Stromal cell of bone marrow (primary cell): ENCODE measurements at places on chromosomes 12 and 14.

GRCh38 chr12:123243671-123244262 lies 10.5 kb downstream of the MTRFR start:
- DNase-seq = no peak

DNA sequence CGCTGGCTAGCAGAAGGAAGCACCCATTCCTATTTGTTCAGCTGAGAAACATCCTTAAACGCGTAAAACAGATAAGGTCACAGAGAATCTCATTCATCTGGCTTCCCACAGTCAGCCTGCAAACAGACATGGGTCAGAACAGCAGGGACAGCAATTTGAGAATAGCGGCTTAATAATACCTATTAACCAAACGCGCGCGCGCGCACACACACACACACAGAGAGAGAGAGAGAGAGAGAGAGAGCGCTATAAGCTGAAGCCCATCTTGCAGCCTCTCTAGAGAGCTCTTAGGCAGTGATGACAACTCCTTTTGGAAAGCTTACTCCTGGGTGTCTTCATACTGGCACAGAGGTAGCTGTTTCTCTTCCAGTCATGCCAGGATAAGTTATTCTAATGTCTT lies 26.4 kb downstream of the TMEM132D start:
- DNase-seq = no peak

DNA sequence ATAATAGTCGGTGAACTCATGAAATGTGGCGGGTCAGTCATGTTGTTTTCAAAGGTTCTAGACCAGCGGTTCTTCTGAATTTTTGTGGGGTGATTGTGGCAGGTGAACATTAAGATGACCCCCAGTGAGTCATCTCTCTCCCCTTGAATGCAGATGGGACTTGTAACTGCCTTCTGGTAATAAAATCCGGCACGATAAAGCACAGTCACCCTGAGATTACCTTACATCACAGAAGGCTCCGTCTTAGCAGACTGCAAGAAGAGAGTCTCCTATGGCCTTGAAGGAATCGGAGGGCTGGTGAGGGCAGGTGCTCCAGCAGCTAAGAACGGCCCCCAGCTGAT lies 189.6 kb downstream of the FOXN3 start:
- no peak for DNase-seq

- DNase-seq = peak; percentile 3
Observed at GRCh38 chr14:21136024-21136423, 19.8 kb downstream of the OR5AU1 start.

GRCh38 chr14:63200767-63201166 lies 3.5 kb upstream of the RHOJ start:
- DNase-seq = no peak

GRCh38 chr12:101963697-101964096 lies 86.3 kb downstream of the DRAM1 start:
- DNase-seq = no peak

DNA sequence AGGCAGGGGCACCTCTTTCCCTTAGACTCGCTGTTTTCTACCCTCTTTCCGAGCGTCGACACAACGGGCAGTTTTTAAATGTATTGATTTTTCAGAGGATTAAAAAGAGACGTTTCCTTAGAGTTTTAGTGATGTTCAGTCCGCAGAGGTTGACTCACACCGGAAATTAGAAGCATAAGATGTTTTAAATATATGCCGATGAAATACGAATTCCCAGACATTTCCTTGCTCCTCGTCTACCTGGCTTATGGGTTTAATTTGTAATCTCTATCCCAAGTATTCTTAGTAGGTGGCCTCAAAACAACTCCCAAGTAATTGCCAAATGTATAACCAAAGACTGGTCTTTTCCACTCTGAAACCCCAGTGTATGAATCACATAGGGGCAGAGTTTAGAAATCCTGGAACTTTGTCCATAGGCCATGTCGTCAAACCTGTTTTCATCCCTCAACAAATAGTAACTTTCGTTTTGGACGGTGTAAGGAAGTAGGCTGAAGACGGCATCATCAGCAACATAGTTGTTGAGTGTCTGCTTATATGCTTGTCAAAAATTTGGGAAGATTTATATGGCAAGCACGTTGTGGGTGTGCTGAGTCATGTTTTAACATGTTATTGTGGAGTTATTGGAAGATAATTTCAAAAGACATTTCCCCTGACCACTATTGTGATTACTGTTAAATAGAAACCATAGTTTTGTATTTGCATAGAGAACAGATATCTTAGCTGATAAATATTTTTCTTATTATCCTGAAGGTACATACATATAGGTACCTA lies 824 bp downstream of the TBK1 start:
- peak; percentile 85 for DNase-seq

DNA sequence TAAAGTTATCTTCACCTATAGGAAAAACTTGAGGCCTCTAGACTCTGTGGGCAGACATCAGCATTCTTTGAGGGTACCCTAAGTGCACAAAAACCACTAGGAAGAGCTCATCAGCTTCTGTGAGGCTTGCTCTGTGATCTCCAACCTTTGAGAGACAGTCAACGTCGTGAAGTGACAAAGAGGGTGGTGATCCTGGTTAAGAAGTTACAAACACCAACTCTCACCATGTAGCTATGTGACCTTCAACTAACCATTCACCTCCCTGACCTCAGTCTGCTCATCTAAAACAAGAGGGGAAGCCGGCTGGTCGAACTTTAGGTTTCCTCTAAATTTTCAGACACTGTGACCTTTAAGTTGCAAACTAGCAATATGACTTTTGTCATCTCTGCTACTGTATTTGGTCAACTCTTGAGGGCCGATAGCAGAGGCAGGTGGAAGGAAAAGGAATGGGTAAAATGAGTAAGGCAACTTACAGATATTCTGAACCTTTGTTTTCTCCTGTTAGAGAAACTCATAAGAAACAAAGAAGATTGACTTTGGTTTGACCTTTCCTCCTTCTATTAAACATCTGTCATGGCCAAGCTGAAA lies 103.2 kb upstream of the PARP11 start:
- no peak for DNase-seq

GRCh38 chr14:70489579-70490200 lies 37.7 kb downstream of the ADAM21 start:
- no peak for DNase-seq

DNA sequence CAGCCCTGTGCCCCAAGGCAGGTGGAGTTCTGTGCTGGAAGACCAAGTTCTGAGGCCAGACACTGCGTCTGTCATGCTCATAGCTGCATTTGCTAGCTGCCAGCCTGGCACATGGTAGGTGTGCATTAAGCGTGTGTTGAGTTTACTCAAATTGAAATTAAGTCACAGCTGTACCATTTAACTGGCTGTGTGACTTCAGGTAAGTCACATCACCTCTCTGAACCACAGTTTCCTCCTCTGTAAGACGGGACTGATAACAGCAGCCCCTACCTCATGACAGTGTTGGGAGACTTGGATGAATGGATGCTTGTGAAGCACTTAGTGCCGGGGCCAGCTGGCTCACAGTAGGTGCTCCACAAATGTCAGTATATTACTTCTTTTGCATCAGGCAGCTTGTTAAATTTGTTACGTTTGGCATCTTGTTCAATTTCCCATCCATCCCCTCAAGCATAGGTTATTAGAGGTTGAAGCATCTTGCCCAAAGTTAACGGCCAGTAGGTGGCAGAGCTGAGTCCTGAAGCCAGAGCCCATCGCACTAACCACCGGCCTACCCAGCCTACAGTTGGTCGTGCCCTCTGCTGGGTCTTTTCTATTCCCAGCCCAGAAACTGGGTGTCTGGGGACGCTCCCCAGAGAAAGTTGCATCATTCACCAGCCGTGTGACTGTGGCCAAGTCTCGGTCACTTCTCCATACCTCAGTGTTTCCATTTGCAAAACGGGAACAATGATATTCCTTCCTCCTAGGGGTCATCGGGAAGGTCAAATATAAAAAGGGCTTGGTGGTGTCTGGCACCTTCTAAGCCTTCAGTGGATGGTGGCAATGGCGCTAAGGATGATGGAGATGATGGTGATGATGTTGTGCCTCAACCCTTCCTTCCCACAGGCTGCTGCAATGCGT lies 4.5 kb downstream of the DAO start:
- peak; percentile 5 for DNase-seq

DNA sequence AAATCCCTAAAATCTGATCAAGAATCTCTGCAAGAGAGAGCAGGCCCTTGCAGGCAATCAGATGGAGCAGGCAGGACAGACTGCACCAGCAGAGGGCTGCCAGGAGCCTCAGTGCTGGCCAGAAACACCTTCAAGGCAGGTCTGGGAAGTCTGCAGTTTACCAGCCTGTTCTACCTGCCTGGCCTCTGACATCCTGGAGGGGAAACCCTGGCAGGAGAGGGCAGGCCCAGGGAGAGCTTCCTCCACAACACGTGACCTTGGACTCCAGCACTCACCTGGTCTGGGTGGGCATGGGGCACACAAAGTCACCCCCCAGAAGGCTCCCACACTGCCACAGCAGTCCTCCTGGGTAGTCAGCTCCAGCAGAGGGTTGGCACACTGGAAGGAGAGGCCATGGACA lies 56.0 kb downstream of the ISCA2 start:
- DNase-seq = no peak

DNA sequence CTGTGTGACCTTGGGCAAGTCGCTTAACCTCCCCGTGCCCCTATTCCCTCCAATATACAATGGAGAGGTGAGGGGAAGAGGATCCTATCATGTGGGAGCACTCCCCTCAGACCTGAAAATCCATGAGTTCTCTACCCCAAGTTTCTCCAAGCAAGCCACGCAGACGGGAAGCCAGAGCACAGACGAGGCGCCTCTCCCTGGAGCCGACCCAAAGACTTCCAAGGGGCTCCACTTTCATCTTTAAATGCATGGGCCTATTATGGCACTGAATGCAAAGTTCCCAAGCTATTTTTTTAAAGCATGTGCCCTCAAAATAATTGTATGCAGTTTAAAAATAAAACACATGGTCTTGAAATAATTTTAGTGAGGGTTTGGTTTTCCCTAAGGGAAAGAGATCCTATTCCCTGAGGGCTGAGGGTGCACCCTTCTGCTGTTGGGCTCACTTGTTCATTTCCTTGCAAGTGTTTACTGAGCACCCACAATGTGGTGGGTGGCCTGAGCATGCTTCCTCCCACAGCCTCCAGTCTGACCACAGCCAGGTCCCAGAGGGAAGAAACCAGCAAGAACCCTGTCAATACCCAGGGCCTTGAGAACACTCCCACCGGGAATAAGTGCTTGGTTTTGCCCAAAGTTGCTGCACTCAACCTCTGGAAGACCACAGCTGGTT lies 14.6 kb downstream of the CMKLR1 start:
- no peak for DNase-seq

GRCh38 chr14:52538623-52539022 lies 13.7 kb downstream of the TXNDC16 start:
- DNase-seq = no peak

GRCh38 chr12:119998471-119999245 lies 9.6 kb downstream of the BICDL1 start:
- no peak for DNase-seq

DNA sequence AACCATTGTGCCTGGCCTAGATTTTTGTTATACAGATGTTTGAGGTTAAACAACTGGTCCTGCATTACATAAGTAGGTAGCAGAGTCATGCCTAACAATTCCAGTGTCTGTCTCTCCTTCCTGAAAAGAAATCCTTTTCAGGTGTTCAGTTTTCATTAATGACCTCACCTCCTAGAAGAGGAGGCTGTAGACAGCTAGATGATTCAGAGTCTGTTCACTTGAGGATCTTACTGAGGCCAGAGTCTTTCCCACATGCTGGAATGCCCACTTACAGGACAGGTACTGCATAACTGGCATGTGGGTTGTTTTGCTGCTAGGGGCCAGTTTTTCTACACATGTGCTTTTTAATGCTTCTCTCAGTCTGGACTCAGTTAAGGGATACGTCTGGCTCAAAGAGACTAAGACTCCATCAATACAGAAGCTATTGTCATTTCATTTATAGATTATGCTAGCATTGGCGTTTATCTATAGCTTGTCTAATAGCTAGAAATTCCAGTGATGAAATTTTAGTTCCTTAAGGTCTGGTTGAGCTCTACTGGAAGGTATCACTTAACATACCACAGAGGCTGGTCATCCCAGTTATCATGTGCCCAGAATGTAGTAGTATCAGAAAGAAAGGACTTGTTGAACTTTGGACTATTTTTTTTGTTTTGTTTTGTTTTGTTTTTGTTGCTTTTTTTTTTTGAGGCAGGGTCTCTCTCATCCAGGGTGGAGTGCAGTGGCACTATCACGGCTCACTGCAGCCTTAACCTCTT lies 206.4 kb downstream of the ERC1 start:
- DNase-seq = no peak

DNA sequence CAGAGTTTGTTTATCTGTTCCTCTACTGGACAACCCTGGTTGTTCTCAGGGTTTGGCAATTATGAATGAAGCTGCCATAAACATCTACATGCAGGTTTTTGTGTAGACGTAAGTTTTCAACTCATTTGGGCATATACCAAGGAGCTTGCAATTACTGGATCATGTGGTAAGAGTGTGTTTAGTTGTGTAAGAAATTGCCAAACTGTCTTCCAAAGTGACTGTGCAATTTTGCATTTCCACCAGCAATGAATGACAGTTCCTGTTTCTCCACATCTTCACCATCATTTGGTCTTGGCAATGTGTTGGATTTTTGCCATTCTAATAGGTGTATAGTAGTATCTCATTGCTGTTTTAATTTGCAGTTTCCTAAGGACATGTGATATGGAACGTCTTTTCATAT lies 39.8 kb upstream of the FBXO33 start:
- DNase-seq = no peak

- no peak for DNase-seq
Observed at GRCh38 chr12:97159377-97159776, 252.3 kb downstream of the NEDD1 start.

DNA sequence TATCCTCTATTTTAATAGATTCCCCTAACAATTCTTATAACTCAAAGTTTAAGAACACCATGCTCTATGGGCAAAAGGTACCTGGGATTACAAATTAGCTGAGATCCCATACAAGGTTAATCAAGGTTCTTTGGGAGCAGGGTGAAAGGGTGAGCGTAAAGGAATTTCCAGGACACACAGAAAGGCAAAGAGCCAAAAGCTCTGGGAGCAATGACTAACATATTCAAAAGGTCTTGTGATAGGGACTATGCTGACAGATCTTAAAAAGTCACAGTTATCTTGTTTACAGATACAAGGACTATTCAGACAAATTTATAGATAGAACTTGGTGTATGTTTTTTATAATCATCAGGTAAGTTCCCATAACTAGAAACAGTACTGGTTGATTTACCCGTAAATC lies 19.5 kb upstream of the PPFIBP1 start:
- no peak for DNase-seq

DNA sequence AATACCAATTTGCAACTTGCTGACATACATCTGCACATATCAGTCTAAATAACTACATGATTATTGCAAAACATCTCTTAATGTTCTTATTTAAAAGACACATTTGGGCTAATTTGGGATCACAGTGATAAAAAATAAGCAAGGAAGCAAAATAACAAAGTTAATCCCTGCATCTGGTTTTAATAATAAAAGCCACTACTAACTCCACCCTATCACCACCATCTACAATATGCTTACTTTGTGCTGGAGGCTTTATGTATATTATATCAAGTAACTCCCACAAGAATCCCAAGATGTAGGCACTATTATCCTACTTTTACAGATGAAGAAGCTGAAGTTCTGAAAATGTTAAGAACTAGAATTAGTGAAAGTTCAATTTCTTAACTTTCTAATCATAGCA lies 45.7 kb downstream of the TAOK3 start:
- no peak for DNase-seq
